H9 (cell line): ENCODE measurements at places on chromosomes 1 and 21. TPM values are rescaled to one million over a fixed set of nuclear protein-coding genes. Genes with fewer than 3 reads are reported as not detected.

Gene CYP2J2
- total RNA-seq, result 0.57 and 0.86 TPM in 2 replicates

Gene CYYR1
- 13.1 and 13.6 TPM in 2 replicates for total RNA-seq

- DNase-seq, result no peak
Measured at GRCh38 chr1:160877221-160877620, 7.8 kb downstream of the ITLN1 start.

- DNase-seq, result no peak
Measured at GRCh38 chr1:116287341-116288200, 85.5 kb upstream of the ATP1A1 start.

GRCh38 chr21:45421071-45421845, 16.3 kb downstream of the COL18A1 start:
- no peak for DNase-seq
